NCI-H187 treated with DMSO at 0.1 percent for 48 hours (cell line): ENCODE measurements at places on chromosomes 13 and 19.
A peak's percentile ranks its signal among the peaks of the same experiment; 100 is the strongest.

GRCh38 chr19:47058621-47059022 is 10.2 kb upstream of the TMEM160 start:
- no peak for DNase-seq

DNA sequence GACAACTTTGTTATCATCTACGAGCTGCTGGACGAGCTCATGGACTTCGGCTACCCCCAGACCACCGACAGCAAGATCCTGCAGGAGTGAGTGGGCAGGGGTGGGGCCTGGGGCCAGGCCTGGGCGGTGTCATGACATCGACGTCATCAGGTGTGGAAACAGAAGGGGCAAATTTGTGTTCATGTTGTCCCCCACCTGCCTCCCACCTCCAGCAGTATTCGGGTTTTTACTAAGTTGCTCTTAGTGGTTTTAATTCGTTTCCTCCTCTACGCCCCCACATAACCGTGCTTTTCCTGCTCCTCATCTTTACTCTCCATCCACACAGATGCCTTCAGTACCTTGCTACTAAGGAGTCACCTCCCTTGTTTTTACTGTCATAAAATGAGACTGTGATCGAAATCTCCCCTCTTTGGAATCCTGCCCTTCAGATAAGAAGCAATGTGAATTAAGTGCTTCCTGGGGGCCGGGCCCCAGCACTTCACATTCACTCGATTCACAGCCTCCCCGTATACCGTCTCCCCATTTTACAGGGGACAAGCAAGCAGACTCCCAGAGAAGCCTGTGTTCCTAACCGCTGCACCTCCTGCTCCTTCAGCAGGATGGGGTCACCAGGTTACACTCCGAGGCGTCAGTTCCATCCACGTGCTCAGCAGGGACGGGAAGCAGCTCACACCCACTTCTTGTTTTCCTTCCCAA is 10.5 kb downstream of the AP1M1 start:
- no peak for DNase-seq

GRCh38 chr19:33558151-33558550 is 36.6 kb upstream of the PEPD start:
- DNase-seq, result no peak

- DNase-seq, result no peak
Measured at GRCh38 chr19:16288544-16288943, 36.1 kb upstream of the KLF2 start.

- DNase-seq, result no peak
Measured at GRCh38 chr19:8240274-8241229, 31.4 kb downstream of the CERS4 start.

GRCh38 chr19:45935267-45935666 is 20.7 kb upstream of the NANOS2 start:
- no peak for DNase-seq

- no peak for DNase-seq
Measured at GRCh38 chr13:71801781-71802180, 65.2 kb downstream of the DACH1 start.

DNA sequence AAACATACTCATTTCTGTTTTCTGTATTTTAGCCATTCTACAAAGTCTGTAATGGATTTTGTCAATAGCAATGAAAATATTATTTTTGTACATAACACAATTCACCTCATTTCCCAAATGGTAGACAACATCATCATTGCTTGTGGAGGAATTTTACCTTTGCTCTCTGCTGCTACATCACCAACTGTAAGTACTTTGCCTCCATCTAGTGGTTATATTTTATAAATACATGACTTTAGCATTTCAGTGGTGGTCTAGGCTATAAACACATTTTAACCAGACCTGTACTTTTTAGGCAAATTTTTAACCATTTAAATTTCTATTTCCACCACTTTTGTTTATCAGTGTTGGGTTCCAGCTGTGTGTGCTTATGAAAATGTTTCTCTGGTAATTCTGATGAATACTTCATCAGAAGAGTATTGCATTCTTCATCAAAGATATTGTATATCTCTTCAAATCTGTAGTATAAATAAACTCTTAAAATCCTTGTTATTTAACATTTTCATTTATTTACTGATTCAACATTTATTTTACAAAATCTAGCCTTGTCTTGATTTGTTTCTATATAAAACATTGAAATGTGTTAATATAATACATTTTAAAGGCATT is 222.4 kb downstream of the NBEA start:
- peak; percentile 13 for DNase-seq

DNA sequence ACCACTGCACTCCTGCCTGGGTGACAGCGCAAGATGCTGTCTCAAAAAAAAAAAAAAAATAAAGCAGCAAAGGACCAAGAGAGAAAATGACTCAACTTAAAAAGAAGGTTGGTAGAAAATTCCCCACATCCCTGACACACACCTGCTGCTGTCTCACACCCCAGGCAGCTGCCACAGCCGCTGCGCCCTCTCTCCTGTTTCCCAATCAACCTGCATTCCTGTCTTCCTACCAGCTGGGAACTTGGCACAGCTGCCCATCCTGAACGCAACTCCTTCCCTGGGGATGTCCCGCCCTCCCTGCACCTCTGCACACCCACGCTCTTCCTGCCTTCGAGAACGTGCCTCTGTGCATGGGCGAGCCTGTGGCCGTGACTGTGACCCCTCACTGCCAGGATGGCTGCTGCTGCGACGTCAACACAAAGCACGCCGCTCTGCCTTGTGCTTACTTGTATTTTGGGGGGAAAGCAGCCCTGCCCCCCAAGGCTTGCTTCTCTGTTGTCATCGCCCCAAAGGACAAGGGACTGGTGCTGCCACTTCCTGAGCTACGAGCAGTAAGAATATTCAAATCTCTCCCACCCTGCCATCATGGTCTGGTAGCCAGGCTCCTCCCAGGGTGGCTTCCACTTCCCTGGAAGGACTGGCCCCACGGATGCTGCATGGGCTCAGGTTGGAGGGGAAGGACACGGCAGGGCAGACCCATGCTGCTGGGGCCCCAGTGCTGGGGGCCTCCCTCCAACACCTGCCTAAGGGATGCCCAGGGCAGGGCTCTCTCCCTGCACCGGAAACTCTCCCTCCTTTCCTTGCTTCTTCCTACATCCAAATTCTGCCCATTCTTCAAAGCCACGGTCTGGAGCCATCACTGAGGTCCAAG is 20.7 kb downstream of the SH3GL1 start:
- DNase-seq, result no peak

DNA sequence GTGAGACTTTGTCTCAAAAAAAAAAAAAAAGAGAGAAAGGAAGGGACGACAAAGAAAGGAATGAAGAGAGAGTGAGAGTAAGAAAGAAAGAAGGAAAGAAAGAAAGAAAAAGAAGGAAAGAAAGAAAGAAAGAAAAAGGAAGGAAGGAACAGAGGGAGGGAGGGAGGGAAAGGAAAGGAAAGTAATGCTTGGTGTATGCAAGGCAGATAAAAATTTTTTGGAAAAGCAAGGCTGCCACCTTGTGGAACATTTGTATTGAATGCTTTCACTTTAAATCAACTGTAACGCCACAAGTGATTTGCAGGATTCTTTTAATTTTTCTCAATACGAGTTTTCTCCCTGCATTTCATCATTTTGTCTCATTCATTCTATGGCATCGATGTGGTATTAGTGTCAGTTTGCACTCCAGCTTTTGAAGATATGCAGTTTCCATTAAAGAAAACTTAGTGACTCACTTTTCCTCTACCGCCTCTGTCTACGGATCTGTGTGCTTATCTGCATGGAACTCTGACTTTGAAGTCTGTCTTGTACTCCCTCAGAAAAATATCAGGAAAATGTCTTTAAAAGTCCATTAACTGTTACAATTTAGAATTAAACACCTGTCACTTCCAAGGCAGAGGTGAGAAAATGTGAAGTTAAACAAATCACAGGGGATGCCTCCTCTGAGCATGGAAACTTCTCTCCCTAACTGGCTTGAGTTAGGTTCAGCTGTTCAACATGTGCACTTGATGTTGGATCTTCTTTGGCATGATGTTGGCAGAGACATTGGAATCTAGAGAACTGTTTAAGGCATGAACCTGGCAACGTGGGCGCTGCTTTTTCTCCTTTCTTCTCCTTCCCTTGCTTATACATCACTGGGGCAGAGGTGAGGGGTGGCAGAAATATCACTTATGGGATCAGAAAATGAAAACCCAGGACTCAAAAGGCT is 20.0 kb upstream of the ZDHHC20 start:
- DNase-seq, result peak; percentile 22

- DNase-seq, result no peak
Measured at GRCh38 chr19:8075158-8076074, 22.9 kb downstream of the CCL25 start.

DNA sequence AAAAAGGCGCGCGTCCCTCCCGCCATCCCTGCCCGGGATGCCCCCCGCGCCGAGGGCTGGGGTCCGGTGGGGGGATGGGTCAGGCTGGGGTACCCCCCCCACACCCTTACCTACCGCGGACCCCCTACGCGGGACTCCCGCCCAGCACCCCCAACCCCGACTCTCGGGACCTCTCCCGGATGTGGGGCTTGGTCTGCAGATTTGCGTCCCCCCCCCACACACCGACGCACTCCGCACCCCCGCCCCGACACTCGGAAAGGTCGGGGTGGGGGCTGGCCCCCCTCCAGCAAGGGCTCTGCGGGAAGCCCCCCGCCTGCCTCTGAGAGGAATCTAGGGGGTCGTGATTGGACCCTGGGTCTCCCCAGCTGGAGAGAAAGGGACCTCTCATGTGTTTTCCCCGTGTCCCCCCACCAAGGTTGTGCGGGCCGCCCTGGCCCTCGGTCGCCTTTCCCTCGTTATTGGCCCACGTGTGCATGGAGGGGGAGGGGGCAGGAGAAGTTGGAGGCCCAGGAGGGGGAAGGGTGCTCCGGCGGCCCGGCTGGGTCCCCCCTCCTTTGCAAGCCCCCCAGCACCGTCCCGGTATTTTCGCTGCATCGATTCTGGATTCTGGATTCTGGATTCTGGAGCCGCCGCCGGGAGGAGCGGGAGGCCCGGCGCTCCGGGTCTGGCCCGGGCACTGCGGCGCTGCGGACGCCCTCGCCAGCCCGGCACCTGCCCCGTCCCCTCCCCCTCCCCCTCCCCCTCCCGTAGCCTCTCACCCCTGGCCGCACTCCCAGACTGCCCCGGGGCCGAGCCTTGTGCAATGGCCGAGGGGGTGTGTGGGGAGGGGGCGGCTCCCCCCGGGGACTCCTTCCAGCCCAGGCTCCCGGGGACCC is 607 bp downstream of the NFIC start:
- DNase-seq, result no peak

DNA sequence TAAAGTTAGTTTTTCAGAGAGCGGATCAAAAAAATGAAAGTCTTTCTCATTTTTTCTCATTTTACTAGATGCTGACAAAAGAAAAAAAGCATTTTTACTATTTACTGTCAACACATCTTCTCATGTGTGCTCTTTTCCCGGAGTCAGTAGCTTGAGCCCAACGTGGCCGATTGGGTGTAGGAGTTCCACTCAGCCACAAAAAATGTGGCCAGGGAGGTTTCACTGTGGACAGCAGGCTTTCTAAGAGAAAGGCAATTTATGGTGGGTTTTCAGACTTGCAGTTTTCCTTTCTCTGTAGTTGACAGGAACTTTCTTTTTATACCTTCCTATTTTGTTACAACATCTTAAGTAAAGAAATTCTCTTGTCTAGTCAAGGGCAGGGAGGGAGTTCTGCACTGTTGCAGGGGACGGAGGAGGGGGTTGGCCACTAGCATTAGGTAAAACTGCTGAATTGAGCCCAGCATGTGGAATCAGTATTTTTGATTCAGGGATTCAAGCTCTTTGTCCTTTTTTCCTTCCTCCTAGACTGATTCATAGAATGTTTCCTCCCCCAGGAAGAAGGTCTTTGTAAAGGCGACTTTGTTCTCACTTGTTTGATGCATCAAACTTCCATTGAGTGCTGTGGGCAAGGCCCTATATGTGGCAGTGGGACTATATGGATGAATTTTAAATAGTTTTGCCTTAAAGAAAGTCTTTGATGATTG is 123.1 kb downstream of the B3GLCT start:
- DNase-seq, result no peak

DNA sequence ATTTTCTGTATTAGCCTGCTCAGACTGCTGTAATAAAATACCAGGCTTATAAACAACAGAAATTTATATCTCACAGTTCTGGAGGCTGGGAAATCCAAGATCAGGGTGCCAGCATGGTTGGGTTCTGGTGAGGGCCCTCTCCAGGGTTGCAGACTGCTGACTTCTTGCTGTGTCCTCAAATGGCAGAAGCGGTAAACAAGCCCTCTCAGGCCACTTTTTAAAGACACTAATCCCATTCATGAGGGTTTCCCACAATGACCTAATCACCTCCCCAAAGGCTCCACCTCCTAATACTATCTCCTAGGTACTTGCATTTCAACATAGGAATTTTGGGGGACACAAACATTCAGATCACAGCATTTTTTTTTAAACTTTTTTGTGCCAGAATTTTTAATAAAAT is 159.3 kb downstream of the PDS5B start:
- DNase-seq, result no peak

DNA sequence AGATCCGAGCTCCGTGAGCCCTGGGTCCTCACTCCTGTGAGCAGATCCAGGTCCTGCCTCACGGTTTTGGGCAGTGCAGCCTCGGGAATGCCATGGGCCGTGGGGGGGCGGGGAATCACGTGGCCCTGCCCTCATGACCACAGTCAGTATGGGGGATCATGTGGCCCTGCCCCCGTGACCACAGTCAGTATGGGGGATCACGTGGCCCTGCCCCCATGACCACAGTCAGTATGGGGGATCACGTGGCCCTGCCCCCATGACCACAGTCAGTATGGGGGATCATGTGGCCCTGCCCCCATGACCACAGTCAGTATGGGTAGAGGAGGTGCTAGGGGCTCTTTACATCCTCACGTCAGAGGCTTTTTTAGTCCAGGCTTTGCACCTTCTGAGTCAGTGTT is 64.3 kb upstream of the F7 start:
- no peak for DNase-seq

- DNase-seq, result no peak
Measured at GRCh38 chr13:110367620-110368019, 60.5 kb downstream of the COL4A2 start.

GRCh38 chr13:30418717-30419459 is 3.4 kb upstream of the UBE2L5 start:
- no peak for DNase-seq

DNA sequence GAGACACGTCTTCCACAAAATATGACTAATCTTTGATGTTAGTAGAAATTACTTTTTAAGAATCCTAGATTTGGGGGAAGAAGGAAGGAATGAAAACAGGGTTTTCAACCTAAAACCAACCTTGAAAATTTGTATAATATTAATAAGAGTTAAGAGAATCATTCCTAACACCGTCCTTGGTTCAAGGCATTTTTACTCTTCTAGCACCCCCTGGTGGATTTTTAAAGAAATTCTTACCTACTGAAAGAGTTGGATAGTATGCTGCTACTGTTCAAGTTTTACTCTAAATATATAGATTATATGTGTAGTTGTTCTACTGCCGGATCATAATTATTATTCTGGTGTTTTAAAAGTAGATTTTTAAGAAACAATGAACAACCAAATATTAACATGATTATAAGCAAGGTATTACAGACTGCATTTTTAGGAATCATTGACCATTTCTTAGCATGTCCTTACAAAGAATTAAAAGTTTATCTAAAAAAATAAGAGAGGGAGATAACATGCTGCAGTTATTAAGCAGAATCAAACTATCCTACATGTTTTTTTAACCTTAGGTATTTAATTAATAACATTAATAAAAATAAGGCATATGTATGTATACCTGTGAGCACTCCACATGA is 7.4 kb upstream of the SLITRK6 start:
- no peak for DNase-seq

- no peak for DNase-seq
Measured at GRCh38 chr13:37094840-37095239, 10.6 kb downstream of the CSNK1A1L start.
